ENCODE measurements at places on chromosomes 2 and 18. TPM values are rescaled to one million over a fixed set of nuclear protein-coding genes. Genes with fewer than 3 reads are reported as not detected.

DNA sequence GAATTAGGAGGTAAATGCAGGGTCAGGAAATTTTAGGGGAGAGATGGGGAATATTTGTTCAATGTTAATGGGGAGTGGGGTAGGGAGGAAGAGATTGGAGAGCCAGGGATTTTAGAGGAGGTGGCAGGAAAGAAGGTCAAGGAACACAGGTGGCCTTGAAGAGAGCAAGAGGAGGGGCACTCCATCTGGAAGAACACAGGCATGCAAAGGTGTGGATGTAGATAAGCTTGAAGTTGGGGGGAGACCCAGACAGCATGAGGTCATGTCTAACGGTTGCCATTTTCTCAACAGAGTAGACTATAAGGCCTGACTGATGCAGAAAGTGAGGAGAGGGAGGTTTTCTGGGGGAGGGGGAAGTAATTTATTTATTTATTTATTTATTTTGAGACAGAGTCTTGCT lies 77.5 kb downstream of the MAIP1 start:
- H3K36me3 ChIP-seq = no peaks in the 10 kb centered on the region
- no peak overlapping the region for H3K4me3 ChIP-seq
- no peaks in the 10 kb centered on the region for H3K27me3 ChIP-seq
- H3K27ac ChIP-seq = no peak overlapping the region
- no peak for DNase-seq

DNA sequence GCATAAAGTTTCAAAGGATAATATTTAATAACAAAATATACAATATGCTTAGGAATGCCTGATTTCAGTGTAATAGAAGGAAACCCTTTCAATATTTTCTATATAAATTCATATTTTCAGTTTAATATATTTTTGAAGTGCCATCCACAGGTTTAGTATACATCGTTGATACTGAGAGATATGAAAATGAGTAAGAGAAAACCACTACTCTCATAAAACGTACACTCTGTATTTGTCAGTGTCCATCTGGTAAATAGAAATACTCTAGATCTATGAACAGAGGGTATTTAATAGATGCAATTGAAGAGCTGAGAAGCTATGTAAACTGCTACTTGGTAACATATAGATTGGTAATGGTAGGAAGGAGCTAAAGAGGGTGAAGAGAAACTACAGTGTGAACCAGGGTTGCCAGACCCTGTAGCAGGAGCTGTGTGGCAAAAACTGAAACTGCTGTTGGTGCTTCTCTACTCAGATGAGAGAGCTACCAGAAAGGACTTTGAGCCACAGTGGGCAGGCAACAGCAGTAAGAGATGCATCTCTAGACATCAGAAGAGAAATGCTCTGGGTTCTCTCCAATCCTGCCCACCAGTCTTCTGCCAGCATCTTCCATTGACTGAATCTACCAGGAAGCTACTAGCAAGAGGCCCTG lies 187.4 kb downstream of the CCDC102B start:
- H3K27ac ChIP-seq = no peak overlapping the region
- H3K4me1 ChIP-seq = no peaks in the 10 kb centered on the region
- no peaks in the 10 kb centered on the region for H3K27me3 ChIP-seq
- no peak overlapping the region for H3K4me3 ChIP-seq
- DNase-seq = no peak
- no peaks in the 10 kb centered on the region for H3K36me3 ChIP-seq

GRCh38 chr2:217105733-217106649 lies 246.1 kb upstream of the TNP1 start:
- H3K27me3 ChIP-seq = no peaks in the 10 kb centered on the region
- DNase-seq = no peak
- no peaks in the 10 kb centered on the region for H3K36me3 ChIP-seq
- H3K4me3 ChIP-seq = no peak overlapping the region
- peaks cover 7% of the 10 kb centered on the region for H3K4me1 ChIP-seq

SFXN5 gene
- total RNA-seq = 13.5 TPM
